CD4-positive, alpha-beta T cell (primary cell): ENCODE measurements at places on chromosomes 7 and 10. TPM values are rescaled to one million over a fixed set of nuclear protein-coding genes. Genes with fewer than 3 reads are reported as not detected.
A peak's percentile ranks its signal among the peaks of the same experiment; 100 is the strongest.

DNA sequence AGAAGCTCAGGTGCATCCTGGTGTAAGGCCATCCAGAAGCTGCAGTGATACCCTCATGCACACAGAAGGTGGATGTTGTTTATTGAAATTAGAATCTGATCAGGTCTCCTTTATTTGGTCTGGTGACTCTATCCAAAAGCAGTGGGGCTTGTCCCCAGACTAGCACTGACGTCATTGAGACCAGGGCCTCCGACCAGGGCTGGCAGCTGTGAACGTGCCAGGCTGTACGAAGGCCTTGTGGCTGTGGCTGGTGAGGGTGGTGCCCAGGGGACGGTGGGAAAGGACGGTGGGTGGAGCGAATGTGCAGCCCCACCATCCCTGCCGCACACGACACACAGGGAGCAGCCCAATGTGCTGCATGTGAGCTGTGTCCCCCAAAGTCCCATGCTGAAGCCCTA is 160.0 kb downstream of the ADARB2 start:
- no peak for DNase-seq

DNA sequence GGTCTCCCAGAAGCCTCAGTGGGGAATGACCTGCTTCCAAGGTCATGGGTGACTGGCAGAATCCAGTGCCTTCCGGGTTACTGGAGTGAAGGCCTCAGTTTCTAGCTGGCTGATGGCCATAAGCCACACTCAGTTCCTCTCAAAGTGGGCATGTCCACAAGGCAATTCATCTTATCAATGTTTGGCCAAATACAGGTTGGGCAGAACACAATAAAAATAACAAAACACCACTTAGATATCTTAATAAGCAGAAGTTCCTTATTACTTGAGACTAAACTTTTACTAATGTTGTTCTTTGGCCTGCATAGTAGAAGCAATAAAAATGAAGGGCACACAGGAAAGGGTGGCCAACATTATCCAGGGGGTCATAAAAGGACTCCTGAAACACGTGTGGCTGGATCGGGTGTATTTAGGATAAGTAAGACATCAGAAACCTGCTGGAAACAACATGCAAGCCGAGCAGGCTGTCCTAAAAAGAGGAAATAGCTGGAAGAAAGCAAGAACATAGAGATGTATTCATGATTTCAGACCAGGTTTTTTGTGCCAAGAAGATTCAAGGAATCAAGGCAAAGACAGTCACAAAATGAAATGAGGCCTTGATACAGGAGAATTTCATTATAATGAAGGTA is 19.6 kb upstream of the AKR1C2 start:
- DNase-seq = no peak

DNA sequence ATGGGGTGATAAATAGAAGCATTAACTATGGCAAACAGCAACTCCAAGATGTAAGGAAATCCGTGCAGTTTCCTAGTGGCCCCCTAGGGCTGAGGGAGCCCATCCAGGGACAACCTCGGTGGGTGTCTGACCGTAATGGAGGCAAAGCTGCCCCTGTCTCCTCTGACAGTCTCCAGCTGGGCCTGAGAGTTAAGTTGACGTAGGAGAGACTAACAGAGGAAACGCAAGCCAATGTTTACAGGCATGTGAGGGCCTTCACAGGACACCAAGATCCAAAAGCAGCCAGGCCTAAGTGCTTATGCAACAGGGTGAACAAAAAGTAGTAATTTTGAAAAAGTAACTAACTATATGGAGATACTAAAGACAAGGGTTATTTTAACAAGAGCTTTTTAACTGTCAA is 330.0 kb upstream of the C7orf33 start:
- no peak for DNase-seq

DNA sequence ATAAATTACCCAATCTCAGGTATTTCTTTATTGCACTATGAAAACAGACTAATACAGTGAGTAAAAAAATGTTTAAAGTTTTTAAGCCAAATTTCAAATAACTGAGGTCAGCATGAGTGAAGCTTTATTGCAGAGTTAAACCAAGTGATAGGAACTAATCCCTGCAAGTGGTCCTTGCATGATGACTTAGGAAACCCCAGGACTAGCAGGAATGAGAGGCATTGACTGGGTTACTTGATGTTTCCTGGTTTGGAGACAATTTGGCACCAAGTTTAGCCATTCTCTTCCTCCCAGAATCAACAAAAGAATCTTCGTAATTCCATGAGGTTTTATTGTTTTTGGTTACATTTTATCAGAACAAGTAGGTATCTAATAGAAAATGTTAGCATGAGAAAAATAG is 194.2 kb downstream of the BICC1 start:
- DNase-seq = no peak

GRCh38 chr10:1186683-1186990 is 130.5 kb downstream of the WDR37 start:
- DNase-seq = no peak

DNA sequence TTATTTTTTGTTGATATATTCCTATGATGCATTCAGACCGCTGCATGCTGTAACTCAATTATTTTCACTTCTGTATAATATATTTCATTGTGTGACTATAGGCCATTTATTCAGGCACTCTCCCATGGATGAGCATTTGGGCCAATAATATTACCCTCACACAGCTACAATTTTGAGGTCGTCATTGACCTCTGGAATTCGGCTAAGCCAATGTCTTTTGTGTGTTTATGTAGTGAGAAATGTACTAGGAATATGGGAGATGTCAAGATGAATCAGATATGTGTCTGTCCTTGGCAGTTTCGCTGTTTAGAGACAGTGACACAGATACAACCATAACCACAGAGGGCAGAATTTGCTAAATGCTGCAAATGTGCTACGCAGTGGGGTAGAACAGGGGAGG is 474.2 kb downstream of the ADRA2A start:
- DNase-seq = no peak

DNA sequence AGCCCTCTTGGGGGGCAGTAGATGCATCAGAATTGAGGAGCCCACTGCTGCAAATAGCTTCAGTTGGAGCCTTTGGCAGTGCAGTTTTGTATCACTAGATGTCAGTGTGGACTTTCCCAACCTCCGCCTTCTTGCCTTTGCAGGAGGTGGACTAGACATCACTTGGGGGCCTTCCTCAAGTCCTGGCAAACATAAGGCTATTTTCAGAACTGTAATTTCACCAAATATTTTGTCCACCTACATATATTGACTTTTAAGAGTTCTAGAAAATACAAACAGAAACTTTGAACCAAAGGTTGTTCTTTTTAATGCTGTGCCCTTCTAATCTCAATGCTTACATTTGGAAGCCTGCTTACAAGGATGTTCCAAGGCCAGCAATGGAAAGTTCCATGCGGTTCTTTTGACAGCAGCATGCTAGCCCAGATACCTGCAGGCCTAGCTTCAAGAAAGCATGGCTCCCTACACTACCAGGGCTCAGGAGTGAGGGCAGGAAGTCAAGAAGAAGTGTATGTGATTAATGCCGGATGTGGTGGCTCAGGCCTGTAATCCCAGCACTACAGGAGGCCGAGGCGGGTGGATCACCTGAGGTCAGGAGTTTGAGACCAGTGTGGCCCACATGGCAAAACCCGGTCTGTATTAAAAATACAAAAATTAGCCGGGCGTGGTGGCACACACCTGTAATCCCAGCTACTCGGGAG is 8.0 kb upstream of the ZNRF2 start:
- peak; percentile 38 for DNase-seq

DNA sequence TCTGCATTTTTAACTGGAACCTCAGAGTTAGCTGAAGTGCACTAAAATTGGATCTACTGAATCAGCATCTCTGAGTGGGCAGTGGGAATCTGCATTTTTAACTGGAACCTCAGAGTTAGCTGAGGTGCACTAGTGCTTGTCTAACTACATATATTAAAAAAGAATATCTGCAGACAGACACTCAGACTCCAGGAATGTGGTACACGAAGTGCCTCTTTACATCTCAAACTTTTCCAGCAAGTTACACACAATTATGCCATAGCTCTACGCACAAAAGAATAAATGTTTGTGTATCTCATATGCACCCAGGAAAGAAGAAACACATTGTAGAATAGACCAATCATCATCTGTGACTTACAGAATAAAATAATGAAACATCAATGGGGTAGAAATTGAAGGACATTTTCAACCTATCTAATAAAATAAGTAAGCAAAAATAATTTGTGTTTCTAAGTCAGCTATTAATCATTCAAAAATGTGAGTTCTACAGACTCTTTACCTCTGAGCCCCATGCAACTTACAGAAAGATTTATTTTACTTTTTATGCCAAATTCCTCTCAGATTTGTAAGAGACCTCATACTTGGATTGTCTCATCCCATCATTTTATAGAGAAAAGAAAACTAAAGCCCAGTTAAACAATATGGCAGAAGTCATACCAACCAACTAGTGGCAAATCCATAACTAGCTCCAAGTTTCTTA is 28.3 kb downstream of the PPP1R3A start:
- DNase-seq = no peak

GRCh38 chr7:98641646-98642500 is 24.8 kb downstream of the NPTX2 start:
- no peak for DNase-seq

GRCh38 chr10:113097036-113097435 is 147.0 kb downstream of the TCF7L2 start:
- DNase-seq = no peak

- DNase-seq = no peak
Observed at GRCh38 chr7:112414855-112415490, 35.3 kb upstream of the IFRD1 start.

DNA sequence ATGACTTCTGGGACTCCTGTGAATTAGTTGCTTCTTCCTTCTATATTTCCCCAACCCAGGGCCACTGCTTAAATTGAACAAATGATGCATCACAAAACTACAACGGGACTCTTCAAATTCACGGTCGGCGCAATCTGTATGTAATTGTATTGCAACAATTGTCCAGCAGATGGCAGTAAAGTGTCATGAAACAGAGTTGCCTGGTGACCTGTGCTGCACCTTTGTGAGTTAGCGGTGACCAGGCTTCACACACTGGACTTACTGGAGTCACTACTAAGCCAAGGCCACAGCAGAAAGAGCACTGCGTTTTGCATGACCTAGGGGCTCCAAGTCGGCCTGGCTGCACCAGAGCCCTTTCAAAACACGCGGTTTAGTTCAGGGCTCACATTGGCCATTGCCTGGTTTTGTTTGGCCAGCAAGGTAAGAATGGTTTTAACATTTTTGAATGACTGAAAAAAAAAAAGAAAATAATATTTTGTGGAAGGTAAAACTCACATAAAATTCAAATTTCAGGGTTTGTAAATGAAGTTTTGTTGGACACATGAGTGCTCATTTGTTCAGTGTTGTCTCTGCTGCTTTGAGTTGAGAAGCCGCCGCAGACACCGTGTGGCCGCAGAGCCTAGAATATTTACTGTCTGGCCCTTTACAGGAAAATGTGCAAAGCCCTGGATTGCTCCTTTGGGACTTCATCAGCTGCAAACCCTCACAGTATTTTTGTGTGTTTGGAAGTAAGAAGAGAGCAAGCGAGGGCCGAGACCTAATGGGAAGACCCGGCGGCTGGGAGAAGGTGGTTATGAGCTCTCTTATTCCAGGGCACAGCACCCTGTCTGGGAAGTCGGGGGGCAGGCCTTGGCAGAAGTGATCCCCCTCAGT is 23.2 kb upstream of the ZNF32 start:
- DNase-seq = peak; percentile 61

GRCh38 chr10:43229208-43230061 is 37.4 kb downstream of the RASGEF1A start:
- peak; percentile 17 for DNase-seq

DNA sequence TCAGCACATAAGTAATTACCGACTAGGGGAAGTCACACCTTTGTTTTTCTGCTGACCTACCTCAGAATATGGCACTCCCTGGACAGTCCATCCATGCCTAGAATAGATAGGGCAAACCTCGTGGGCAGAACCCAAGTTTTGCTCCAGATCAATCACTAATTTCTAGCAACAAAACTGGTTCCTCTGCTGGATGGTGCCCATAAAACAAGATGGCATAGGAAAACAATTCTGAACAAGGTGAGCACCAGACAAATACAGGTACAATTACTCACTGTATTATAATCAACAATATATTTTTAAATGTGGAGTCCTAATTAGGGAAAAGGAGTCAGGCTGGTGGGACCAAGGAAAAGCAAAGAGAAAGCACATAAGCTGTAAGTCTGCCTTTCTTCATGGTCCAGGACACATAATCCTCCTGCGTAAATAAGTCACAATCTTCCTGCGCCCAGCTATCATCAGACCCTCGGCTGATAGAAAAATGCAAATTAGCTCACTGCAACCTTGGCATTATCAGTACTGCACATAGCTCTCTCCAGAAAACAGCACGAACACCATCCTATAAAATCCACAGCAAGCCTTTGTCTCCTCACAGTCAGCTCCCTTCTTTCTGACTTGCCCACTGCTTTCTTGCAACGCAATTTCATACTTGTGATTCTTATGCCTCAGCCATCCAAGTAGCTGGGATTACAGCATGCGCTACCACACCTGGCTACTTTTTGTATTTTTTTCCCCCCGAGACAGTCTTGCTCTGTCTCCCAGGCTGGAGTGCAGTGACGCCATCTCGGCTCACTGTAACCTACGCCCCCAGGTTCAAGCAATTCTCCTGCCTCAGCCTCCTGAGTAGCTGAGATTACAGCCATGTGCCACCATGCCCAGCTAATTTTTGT is 15.1 kb downstream of the URGCP start:
- DNase-seq = no peak

GRCh38 chr10:78909221-78909620 is 159.5 kb upstream of the ZMIZ1 start:
- DNase-seq = no peak

GRCh38 chr7:153921408-153921807 is 130.8 kb upstream of the DPP6 start:
- DNase-seq = no peak

DNA sequence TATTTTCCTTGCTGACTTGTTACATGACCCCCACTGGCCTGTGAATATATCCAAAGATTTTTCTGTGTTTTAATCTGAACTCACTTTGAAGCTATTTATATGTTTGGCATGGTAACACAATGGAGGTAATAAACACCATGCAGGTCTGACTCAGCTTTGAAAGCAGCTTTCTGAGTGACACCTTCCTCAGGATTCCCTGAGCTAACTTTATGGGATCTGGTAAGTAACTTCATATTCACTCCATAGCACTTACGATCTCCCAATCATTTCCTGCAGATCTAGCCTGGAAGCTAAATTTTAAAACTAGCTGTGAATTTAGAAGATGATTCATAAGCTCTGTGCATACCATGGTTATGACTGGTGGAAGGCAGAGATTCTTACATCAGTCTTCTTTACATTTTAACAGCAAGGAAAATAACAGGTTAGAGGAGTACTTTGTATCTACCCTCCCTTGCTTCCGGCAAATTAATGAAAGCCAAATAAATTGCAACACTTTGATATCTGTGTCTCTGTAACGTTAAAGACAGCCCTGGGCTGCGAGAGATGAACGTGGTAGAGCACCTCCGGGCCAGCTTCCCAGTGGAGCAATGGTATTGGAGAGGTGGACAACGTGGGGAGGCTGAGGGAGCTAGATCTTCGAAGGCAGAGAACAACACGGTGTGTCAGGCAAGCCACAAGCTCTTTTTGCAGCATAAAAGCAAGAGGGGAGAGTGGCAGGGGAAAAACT is 170.2 kb upstream of the KLF14 start:
- no peak for DNase-seq

The VGF gene
- not detected for total RNA-seq

The HABP2 gene
- not detected for total RNA-seq

The SMIM30 gene
- 2.7 TPM for total RNA-seq

The GPR146 gene
- 9.9 TPM for total RNA-seq

The OR6V1 gene
- total RNA-seq = not detected

The EXOC6 gene
- total RNA-seq = 7.4 TPM

The AMPH gene
- not detected for total RNA-seq

The GOLGA7B gene
- 4.5 TPM for total RNA-seq

The TBXAS1 gene
- total RNA-seq = 5.5 TPM

The NXPH1 gene
- not detected for total RNA-seq

The BLNK gene
- not detected for total RNA-seq
